Fibroblast of skin of right quadriceps (primary cell): ENCODE measurements at places on chromosomes 11 and 22.

DNA sequence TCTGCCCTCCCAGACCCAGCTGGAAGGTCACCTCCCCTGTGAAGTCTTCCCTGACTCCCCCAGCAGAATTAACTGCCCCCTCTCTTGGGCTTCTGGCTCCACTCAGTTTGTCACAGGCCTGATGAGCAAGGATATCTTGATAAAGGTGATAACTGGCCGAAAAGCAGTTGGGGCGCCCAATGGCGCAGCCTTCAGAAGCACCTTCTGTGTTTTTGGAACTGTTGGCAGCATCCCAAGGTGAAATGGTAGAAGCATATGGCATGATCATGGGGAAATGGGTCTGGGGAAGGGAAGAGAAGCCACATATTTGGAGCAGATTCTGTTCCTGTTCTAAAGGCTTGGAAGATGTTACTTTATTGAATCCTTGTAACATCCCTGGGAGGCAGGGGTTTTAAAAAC is 2.8 kb upstream of the TAB1 start:
- DNase-seq = no peak

- no peak for DNase-seq
These were observed 597.1 kb downstream of the BUD13 start for GRCh38 chr11:116175707-116176106.

DNA sequence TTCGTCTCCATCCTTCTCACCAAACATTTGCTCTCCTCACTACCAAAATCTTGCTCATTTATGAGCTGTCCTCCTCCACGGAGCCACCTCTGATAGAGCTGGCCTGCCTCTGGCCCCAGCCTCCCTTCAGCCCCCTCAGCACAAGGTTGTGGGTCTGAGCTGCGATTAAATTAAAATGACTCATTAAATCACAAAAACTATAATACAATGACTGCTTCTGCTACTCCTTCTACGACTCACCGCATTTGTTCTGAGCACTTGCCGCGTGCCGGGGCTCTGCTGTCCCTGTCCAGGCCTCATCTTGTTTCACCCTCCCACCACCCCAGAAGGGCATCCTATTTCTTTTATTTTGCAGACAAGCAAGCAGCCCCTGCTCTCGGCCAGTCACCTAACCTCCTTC is 49.2 kb upstream of the TIMP3 start:
- peak; percentile 42 for DNase-seq

GRCh38 chr11:24351179-24351578 is 145.7 kb upstream of the LUZP2 start:
- no peak for DNase-seq

GRCh38 chr11:79857377-79858214 is 416.8 kb upstream of the TENM4 start:
- DNase-seq = no peak

- no peak for DNase-seq
These were observed 72.7 kb upstream of the CRTAM start for GRCh38 chr11:122765487-122766131.

DNA sequence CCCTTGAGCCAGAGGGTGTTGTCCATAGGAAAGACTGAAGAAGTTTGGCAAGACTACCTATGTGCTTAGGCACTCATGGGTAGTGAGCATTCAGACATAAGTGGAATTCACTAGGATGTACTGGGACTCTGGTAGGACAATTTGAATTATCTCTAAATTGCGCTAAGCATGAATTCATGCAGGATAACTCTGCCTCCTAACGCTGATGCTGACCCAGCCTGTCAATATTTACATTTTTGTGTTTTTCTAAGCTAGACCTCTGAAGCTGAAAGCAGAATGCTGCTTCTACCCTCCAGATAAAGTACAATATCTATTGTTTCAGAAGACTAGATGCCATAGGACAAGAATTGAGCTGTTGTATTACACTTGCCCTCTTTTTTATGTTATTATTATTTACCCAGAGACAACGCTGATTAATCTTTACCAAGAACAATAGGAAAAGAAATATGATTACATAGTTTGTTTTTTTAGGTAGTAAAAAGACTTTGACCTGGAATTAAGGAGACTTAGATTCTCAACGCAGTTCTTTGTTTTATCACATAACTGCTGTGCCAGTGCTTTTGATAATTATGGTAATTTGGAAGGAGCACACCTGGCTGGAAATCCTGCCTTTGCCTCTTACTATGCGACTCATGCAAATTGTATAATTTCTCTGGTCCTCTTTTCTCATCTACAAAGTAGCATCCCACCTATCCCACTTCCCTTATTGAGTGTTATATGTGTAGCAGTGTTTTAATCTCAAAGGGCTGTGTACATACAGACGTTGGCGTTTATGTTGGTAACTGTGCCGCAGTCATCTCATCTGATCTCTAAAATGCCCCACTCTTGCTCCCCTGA is 21.2 kb upstream of the GRAMD1B start:
- DNase-seq = no peak

GRCh38 chr11:71342951-71343827 is 90.8 kb upstream of the SHANK2 start:
- peak; percentile 12 for DNase-seq

DNA sequence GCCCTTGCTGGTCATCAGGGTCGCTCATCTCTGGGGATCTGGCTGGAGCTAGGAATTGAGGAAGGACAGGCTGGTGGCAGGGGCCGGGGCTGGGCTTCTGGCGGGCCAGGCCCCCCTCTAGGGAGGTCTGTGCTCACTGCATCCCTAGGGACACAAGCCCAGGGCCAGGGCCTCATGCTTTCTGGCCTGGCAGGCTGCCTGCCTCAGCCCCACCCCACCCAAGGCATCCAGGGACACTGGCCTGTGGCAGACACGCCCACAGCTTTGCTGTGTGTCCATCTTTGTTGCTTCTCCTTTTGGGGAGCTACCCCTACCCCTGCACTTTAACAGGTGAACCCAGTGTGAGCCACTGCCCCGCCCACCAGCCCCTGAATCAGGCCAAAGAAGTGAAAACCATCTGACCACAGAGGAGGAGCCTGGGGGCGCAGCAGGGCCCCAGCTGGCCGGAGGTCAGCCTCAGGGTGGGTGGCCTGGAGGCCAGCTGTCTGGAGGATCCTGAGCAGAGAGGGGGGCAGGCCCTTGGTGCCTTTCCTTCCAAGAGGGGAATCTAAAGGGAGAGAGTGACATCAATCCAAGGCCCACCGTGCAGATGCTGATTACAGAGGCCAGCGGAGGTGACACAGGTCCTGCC is 26.8 kb upstream of the CELSR1 start:
- no peak for DNase-seq

GRCh38 chr22:24725736-24726135 is 48.8 kb downstream of the PIWIL3 start:
- DNase-seq = no peak

DNA sequence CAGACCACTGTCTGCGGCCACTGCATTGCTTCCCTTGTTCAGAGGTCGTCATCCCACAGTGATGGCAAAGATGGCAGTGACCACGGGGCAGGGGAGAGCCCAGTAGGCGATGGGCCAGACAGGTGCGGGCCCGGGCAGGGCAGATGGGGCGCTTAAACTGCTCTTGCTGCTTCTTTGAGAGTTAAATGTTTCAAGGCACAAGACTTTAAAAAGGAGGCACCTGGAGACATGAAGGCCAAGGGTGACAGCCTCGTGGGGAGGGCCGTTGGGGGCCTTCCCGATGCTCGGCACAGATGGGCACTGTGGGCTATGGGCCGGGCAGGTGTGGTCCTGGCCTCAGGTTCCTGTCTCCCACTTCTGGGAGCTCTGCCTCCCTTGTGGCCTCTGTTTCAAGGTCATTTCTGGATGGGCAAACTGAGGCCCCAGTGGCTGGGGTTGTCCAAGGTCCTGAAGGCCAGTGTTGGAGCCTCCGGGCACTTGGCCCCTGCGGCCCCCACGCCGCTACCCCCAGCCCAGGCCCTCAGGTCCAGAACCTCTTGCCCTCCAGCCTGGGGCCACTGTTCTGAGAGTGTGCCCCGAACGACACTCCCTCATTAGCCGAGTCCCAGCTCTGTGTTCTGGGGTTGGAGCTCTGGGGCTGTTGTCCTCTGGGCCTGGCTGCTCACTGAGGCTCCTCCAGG is 16.9 kb upstream of the CCDC188 start:
- DNase-seq = no peak

GRCh38 chr11:46491661-46492330 is 100.2 kb upstream of the CHRM4 start:
- no peak for DNase-seq

DNA sequence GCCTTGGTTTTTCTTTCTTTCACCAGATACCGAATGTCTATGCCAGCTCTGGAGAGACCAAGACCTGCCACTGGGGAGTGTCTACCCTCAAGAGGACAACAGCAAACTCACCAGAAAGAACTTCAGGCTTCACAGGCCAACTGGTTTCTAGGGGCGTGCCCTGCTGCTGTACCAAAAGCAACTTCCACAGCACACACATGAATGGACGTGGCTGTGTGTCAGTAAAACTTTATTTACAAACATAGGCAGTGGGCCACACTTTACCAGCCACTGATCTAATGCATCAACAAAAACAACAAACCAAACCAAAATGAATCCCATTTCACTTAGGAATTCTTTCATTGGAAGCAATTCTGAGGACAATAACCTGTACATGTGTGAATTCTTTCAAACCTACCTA is 16.7 kb downstream of the DEAF1 start:
- no peak for DNase-seq
